NCI-H1436 (cell line): ENCODE measurements at places on chromosomes 1 and 21.

GRCh38 chr1:216498277-216498676 is 75.0 kb upstream of the USH2A start:
- DNase-seq: no peak

- DNase-seq: no peak
Measured at GRCh38 chr1:234773936-234774677, 164.1 kb upstream of the IRF2BP2 start.

GRCh38 chr1:75937034-75937433 is 4.8 kb upstream of the ASB17 start:
- DNase-seq: no peak

DNA sequence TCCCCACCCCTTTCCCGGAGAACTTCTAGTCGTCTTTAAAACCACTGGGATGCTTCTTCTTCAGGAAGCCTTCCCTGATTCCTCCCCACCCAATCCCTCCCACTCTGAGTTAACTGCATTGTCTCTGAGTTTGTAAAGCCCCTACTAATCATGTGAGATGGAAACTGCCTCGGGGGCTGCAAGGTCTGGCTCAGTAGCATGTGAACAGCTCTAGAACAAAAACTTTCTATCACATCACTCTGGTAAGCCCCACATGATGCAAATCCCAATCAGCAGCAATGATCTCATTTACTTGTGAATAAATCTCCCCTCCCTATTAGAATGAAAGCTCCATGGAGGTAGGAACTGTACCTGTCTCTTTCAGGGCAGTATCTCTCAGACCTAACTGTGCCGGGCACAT is 141.0 kb upstream of the JUN start:
- DNase-seq: no peak

DNA sequence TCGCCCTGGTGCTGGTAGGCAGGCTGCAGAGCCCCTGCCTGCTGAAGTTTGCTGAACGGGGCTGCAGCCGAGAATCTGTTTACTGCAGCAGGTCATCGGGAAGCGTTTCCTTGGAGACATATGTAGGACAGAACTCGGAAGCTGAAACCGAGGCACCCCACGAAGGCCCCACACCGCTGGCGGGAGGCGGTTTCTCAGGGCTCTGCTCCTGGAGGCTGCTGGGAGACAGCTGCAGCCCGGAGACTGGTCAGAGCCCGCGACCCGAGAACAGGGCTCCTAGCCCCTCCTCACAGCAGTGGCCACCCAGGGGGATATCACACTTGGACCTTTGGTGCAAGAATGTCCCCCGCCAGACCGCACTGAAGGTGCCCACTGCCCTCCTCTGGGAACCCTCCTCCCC is 12.7 kb upstream of the PLCH2 start:
- no peak for DNase-seq

DNA sequence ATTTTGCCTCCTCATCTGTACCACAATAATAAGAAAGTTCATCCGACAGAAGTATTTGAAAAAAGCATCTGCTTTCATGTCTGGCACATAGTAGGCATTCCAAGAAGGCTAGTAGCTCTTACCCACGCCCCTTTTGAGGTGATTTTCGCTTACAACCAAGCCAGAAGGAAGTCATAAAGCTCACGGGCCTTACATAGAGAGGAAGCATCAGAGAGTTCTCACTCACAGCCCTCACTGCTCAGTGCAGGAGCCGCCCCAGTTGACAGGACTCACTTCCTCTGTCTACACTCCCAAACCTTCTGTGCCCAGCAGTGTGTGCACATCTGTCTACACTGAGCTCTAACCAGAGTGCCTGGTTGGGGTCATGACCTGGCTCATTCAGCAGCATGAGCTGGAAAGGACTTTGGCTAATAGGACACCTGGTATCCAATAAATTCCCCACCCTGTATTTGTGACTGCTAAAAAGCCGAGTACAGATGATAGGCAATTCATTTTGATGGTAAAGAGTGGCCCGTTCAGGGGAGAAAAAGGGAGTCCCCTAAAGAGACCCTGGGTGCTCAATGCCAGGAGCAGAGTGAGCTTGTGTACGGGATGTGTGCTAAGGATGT is 36.8 kb upstream of the DUSP10 start:
- no peak for DNase-seq

DNA sequence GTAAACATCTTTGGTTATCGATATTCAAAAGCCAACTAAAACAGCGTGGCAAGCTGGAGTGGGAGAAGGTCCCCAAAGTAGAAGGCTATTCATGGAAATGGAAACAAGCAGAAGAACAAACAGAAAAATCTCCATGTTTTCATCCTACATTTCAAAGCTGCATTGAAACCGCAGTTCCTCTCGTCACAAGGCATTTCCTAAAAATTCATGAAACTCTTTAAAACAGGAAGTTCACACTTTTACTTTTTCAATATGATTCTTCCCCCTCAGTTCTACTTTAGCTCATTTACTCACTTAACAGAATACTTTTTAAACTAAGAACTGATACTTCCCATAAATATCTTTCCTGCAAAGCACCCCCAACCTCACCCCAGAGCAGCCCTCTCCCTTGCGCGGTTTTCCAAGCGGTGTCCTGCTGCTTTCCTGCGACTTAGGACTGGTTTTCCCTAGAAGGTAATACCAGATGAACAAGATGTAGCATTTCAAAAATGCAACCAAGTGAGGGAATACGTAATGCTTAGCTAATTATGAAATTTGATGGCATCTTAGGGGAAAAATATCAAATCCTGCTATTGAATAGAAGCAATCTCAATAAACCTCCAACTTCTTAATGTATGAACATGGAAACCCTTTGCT is 228.3 kb upstream of the PKN2 start:
- DNase-seq: no peak

- no peak for DNase-seq
Measured at GRCh38 chr1:236455243-236455642, 61.2 kb downstream of the EDARADD start.

GRCh38 chr1:33848205-33848937 is 15.5 kb upstream of the HMGB4 start:
- no peak for DNase-seq

DNA sequence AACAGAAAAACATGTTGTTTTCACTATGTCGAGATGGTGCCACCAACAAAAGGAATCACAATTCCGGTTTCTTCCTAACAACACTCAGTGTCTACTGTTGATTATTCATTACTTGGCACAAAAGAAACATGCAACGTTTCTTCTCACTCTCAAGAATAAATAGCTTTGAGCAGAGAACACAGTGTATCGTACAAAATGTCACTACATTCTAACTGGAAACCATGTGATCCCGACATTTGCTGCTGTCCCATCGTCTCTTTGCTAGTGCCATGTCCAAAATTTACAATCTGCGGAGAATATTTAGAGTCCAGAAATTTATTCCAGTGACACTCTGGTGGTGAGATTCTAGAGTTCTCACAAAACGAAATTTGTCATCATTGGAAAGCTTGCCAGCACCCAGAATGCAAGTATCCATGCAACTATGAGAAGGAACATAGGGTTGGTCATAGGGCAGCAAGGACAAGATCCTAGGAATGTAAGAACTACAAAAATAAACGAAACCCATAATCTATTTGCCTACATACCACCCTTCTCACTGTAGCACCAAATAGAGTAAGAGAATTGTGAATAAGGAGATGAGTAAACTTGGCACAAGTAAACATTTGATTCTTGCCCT is 505.1 kb downstream of the LTN1 start:
- no peak for DNase-seq

GRCh38 chr21:34884346-34884929 is 164.7 kb downstream of the RUNX1 start:
- DNase-seq: no peak

DNA sequence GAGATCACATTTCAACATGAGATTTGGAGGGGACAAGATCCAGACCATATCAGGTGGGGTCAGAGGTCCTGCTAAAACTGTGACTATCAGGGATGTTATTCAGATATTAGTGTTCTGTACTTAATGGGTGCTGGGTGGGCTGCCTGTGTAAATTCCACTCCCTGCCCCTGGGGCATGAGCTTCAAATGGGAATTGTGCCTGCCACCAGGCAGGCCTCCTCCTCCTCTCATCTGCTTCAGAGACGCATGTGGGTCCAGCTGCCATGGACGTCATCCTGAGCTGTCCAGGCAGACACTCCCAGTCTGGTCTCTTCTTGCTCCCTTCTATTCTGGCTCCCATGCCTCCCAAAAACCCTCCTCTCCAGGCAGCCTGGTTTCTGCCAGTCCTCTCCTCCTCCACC is 10.4 kb downstream of the QSOX1 start:
- no peak for DNase-seq

- no peak for DNase-seq
Measured at GRCh38 chr1:44060830-44061267, 29.6 kb upstream of the SLC6A9 start.

- DNase-seq: peak; percentile 17
Measured at GRCh38 chr1:239457491-239458143, 71.2 kb downstream of the CHRM3 start.

- no peak for DNase-seq
Measured at GRCh38 chr1:18302788-18303413, 177.8 kb upstream of the KLHDC7A start.

DNA sequence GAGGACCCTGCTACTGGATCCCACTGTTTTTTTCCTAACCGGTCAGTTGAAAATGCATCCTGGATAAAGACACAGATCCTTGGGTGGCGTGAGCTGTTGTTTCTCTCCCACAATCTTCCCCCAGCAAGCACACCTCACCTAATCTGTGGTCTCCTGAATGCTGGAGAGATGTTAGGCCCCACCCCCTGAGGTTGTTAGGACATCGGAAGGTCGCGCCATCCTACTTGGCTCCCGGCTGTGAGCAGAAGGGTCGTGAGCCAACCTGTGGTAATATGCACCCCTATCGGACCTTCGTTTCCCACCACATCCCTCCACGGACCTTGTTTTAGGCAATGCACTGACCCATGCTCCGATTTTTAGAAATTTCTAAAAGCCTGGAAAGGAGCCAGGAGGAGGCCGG is 89.9 kb upstream of the IPO9 start:
- DNase-seq: no peak

- no peak for DNase-seq
Measured at GRCh38 chr1:171954361-171954760, 113.1 kb downstream of the DNM3 start.

DNA sequence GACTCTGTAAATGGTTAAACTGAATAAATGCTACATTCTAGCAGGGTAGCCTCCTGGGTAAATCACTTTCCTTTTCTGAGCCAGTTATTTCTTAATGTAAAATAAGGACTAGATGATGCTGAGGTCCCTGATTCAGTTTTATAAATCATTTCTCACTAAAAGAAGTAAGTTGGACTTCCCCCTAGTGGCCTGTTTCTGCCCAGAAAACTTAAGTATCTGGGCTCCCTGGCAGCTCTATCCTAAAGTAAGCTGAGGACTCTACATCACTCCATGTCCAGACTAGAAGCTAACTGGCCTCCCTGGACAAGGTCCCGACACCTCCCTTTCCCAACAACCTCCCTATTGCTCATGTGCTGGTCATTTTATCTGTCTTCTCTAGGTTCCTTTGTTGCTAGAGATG is 3.0 kb downstream of the GPN2 start:
- no peak for DNase-seq

DNA sequence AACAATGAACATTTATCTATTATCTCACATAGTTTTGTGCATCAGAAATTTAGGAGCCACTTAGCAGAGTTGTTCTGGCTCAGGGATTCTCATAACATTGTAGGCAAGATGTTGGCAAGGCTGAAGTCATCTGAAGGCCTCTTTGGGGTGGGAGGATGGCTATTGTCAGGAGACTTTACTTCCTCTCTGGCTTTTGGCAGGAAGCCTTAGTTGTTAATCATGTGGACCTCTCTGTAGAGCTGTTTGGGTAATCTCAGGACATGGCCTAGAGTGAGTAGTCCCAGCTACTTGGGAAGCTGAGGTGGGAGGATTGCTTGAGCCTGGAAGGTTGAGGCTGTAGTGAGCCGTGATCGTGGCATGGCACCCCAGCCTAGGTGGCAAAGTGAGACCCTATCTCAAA is 40.2 kb downstream of the RASAL2 start:
- no peak for DNase-seq

- no peak for DNase-seq
Measured at GRCh38 chr1:21865943-21866706, 54.1 kb downstream of the LDLRAD2 start.

DNA sequence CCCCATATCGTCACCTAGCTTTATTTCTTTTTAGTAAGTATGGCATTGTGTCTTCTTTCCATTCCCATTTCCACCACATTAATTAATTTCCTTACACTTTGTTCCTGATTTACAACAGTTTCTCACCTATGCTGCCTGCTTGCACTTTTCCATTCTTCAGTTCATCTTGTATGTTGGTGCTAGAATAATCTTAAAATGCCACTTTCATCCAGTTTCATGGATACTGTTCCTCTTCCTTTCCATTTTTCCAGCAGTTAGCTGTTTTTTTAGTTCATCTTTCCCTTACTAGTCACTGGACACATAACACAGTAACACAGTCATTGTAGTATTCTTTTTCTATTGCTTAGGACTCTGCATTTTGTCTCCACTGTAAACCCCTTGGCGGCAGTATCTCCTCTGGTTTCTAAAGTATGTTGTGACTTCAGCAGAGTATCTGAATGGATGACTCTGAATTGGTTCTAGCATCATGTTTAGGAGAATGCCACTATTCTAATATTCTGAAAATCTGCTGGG is 2.1 kb downstream of the CDC7 start:
- DNase-seq: no peak

GRCh38 chr1:15095496-15095875 is 58.1 kb upstream of the TMEM51 start:
- no peak for DNase-seq

DNA sequence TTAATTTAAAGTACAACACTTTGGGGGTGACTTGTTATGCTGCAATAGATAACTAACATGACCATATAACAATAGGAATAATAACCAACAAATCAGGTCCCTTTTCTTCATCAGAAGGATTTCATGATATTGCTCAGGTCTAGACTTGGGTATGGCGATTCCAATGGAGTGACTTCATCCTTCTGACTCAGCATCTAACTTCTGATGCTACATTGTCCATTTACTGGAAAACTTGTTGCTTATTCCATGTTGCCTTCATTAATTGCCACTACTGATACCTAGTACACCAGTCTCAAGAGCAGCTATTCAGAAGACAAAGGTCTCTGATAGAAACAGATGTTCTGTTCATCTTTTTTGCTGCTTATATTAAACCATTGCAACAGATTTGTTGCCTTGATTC is 324.3 kb downstream of the TGFB2 start:
- DNase-seq: no peak

DNA sequence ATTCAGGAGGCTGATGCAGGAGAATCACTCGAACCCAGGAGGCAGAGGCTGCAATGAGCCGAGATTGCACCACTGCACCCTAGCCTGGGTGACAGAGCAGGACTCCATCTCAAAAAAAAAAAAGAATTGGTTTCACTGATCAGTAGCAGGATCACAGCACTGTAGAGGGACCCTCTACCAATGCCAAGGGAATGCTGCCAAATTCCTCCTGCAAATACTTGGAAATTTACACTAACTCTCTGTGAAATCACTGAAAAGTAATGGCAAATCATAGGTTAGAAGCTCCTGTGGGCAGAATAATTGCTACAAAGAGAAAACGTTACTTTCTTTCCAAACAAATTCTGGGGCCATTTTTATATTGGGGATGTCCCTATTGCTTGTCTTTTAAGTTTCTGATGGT is 6.7 kb upstream of the GPR25 start:
- no peak for DNase-seq
